ENCODE measurements at places on chromosomes 1 and 21.

DNA sequence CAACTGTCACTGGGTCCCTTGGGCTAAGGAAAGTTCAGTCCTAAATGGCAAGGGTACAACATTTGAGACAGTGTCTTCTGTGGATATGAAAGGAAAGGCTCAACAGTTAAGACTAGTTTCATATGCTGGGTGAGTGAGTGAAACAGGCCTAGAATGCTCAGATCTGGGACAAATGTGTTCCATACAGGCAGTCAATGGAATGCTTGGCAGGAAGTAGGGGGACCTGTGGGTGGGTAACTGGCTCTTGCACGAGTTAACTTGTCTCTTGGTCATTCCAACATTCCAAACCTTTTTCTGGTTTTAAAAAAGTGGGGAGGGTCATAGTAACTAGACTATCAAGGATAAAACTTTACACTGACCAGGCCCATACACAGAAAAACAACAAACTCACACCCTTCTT, 17.8 kb upstream of the ADAM30 start:
- DNase-seq, result no peak

DNA sequence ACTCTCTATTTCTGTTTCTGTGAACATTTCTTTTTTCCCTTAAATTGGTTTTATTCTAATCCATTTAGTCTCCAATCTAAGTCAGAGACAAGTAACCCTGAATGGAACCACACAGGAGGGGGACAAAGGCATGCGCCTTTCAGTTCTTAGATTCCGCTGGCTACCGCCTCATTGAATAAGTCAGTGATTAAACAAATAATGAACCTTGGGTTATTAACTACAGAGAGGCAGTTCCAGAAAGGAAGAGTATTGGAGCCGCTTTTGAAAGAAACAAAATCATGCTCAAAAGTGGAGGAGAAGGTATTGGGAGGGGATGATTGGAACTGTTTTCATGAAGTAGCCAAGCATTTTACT, 459.8 kb upstream of the DAB1 start:
- DNase-seq, result no peak

DNA sequence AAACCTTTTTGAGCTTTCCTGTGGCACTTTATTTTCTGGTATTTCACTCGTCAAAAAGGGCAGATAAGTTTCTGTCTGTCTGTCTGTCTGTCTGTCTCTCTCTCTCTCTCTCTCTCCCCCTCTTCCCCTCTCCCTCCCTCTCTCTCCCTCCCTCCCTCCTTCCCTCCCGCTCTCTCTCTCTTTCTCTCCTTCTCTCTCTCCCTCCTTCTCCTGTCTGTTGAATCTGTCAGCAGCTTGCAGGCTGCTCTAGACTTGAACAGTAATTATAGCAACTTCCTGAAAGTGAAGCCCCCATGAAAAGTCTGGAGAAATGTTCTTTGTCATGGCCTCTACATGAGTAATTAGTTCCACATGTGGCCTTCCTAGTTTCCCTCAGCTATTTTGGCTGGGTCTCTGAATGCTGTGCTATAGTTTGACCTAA, 275.2 kb upstream of the C1orf105 start:
- DNase-seq, result no peak

DNA sequence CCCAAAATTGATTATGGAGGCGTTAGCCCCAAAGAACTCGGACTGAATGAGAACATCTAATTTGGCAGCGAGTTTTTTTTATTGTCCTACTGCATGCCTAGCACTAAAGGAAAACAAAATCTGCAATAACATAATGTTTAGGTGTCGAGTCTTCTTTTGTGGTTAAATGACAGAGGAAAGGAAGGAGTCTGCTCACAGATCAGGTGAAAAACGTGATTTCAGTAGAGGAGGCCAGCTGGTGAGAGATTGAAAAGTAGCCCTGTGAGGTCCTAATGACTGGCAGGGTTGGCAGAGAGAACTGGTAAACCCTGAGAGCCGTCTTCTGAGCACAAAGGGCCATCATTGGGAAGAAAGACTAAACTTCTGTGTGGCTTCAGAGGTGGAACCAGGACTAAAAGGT, 24.2 kb downstream of the WDTC1 start:
- DNase-seq, result no peak

GRCh38 chr21:16280686-16281091, 550.9 kb downstream of the USP25 start:
- no peak for DNase-seq

DNA sequence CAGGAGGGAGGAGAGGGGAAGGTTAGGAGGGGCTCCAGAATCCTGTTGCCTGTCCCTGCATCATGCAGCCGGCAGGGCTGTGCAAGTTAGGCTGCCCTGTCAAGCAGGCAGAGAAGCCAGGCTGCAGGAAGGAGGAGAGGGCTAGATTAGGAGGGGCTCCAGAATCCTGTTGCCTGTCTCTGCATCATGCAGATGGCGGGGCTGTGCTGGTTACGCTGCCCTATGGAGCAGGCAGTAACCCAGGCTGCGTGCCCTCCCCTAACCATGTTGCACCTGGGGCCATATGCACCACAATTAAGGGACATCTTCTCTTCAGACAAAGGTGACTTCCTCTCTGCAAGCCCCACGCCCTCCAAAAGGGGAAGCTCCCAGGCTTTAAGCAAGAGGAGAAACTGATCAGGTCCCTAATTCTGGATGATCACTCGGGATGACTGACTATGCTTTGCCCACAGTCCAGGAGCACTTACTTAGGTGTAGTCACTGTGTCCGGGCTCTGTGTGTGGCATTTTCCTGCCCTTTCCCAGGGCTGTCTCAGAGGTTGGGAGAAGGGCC, 457.4 kb downstream of the SETD4 start:
- DNase-seq, result no peak

DNA sequence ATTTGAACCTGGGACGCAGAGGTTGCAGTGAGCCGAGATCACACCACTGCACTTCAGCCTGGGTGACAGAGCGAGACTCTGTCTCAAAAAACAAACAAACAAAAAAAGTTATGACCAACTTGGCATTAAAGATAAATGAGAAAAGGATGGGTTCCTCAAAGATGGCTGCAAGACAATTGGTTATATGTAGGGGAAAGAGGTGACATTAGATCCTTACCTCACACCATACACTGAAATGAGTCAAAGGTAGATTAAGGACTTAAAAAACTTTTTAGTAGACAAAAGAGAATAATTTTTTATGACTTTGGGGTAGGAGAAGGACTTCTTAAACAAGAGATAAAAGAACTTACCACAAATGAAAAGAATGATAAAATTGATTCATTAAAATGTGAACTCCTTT, 74.5 kb downstream of the SYF2 start:
- no peak for DNase-seq

- no peak for DNase-seq
These were observed 20.6 kb upstream of the KCNJ15 start for GRCh38 chr21:38236232-38236631.

DNA sequence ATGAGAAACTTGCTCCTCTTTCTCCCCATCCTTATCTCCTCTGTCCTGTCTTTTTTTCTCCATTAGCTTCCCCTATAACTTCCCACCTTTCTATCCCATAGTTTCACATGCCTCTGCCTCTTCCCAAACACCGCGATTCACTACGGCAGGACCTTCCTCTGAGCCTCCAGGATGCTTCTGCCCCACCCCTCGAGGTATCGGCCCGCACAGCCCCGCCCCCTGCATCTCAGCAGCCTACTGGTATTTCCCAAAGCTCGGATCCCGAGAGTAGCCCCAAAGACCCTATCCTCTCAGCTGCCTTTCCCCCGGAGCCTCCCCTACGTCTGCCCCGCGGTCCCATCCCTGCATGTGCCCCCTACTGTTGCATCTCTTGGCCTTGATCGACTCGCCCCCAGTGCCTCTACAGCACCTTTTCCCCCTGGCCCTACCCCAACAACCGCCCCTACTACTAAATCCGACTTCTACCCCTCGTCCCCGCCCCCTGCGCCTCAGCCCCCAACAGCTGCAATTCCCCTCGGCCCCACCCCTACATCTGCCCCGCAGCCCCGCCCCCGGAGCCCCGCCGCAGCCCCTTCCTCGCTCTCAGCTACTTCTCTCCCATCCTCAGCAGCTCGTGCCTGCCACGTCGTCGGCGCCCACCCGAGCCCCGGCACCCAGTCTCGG, 512 bp downstream of the PIAS3 start:
- DNase-seq, result no peak

- DNase-seq, result no peak
These were observed 15.8 kb downstream of the SNX7 start for GRCh38 chr1:98677288-98677687.

DNA sequence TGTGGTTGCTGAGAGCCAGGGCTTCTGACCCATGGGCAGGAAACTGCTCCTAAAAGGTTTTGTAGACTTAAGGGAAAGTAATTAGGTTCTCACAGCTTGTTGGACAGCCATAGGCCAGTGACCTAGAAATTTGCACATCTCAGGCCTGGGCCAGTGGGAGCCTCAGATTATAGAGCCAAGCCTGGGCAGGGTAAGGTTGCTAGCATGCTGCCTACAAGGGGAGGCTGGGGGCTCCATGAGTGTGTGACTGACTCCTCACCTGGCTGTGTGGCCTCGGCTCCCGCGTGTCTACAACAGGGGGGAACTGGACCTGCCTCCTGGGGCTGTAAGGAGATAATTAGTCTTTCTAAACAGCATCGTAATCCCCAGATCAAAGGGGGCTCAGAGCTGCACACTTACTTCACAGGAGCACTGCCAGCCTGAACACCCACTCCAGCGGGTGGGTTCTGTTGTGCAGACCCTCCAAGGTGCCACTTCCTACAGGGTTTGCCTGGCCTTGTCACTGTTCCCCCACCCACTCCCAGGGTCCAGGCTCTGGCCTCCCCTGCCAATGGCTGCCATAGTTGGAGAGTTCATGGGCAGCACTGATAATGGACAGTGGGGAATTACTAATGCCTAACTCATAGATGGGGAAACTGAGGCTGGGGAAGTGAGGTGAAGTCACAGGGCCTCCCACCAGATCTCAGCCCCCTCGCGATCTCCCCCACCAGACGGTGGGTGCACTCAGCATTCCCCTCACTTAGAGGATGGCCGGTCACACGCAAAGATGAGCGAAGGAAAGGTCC, 230.4 kb upstream of the TMEM51 start:
- no peak for DNase-seq

DNA sequence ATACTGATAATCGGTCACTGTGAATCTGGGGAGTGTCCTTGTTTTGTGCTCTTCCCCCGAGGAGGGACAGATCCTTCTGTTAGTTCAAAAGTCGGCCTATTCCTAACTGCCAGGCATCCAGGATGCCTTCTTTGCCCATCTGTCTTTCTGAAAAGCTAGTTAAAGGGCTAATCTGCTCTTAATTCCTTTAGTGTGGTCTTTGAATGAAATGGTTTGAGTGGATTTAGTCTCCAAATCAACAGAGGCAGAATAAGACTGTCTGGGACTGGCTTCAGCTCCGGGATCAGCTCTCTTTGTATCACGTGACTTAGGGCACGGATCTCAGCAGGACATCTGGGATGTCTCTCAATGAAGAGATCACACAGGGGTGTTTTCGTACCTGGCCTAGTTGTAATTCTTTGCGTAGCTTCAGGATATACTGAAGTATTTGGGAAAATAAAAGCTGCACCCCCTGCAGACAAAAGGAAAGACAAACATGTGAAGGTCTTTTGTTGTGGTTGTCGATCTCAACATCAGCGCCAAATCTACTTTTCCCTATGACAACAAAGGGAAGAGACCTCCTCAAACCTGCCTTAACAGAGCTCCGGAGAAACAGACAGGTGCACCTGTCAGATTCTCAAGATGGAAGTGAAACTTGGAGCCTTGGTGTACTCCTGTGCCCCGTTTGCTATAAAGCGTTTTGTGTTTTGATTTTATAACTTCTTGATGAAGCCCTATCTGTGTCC, 97.9 kb downstream of the ERG start:
- no peak for DNase-seq

DNA sequence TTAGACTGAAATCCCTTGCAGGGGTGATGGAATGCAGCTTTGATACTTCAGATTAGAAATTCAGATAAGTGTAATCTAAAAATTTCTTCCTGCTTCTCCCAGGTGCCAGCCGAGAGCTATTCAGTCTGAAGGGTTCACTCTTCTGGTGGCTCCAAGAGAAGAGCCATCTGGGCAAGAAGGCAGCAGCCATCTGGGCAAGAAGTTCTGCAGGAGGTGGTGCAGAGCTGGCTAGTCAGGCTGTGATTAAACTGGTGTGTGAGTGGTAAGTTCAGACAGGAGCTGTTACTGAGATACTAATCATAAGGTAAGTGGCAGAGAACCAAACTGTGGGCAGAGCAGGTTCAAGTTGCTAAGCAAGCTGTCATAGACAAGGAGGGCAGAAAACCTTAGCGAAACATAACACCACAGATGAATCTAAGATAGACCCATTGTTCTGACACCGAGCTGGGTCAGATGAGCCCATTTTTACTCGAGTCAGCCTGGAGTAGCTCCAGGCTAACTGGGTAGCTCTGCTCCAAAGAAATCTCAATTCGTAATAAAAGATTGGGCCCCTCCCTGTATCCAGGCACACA, 14.4 kb upstream of the TP53BP2 start:
- DNase-seq, result no peak

GRCh38 chr21:39422527-39423241, 22.9 kb downstream of the LCA5L start:
- DNase-seq, result no peak

DNA sequence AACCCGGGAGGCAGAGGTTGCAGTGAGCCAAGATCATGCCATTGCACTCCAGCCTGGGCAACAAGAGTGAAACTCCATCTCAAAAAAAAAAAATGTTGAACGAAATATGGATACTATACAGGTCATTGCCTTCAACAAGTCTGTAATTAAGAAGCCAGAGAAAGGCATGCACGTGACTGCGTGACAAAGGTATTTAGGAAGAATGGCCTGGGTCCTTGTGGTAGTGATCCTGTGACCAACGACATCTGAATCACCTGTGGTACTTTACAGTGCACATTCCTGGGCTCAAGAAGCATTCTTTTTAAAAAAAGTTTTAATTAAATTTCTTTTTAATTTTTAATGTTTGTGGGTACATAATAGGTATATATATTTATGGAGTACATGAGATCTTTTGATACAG, 115.0 kb downstream of the GREM2 start:
- DNase-seq, result no peak

DNA sequence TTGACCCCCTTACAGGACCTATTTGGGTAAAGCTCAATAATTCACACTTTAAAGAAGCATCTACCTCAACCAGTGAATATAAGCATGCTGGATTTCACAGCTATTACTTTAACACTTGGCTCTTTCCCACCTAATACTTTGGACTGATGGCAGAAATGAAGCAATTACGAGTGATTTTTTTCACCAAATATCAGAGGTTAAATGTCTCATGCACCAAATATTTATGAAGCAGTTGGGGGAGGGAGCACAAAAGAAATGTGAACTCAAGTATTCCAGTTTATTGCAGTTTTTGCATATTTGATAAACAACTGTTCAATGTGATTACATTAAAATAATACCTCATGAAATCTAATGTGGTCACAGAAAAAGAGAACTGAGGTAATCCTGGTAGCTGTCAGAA, 223.6 kb downstream of the LRRC7 start:
- DNase-seq, result no peak

DNA sequence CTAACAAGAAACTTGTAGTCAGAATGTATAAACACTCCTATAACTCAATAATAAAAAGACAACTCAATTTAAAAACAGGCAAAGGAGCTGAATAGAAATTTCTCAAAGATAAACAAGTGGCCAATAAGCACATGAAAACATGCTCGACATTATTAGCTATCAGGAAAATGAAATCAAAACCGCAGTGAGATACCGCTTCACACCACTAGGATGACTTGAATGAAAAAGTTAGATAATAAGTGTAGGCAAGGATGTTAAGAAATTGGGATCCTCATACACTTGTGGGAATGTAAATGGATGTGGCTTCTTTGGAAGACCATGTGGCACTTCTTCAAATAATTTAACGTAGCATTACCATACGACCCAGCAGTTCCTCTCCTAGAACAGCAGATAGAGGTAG, 8.9 kb downstream of the RALGPS2 start:
- no peak for DNase-seq

GRCh38 chr1:96488777-96489176, 232.8 kb upstream of the PTBP2 start:
- no peak for DNase-seq

- no peak for DNase-seq
These were observed 309 bp downstream of the NSL1 start for GRCh38 chr1:212791261-212791675.

Data from cortex of kidney (tissue), 1 donor.